ENCODE measurements at places on chromosomes 13 and 19.

DNA sequence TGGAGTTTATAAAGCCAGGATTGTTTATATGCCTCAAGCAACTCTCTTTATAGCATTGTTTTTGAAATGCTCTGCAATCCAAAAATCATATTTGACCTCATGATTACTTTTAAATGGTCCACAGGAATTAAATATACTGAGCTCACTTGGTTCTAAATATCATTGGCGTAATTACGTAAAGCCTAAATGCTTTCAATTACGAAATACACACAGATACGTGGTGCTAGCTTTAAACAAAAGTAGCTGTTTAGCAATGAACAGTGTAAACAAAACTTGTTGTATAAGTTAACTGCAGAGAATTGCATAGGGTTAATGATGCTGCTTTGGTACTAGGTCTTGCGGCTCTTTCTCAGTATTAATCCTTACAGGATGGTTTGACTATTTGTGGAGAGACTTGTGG is 346.6 kb downstream of the COG6 start:
- DNase-seq, result no peak

DNA sequence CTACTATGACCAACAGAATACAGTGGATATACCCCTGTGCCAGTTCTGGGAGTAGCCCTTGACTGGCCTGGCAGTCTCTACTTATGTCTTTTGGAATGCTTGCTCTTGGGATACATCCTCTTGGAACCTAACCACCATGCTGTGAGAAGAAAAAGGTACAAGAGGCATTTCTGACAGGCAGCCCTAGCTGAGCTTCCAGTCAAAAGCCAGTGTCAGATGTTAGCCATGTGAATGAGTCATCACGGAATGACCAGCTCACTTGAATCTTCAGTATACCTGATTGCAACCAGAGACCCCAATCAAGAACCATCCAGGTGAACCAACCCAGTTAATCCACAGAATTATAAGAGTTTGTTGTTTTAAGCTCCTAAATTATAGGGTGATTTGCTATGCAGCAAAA is 4.1 kb downstream of the CCDC169 start:
- no peak for DNase-seq

DNA sequence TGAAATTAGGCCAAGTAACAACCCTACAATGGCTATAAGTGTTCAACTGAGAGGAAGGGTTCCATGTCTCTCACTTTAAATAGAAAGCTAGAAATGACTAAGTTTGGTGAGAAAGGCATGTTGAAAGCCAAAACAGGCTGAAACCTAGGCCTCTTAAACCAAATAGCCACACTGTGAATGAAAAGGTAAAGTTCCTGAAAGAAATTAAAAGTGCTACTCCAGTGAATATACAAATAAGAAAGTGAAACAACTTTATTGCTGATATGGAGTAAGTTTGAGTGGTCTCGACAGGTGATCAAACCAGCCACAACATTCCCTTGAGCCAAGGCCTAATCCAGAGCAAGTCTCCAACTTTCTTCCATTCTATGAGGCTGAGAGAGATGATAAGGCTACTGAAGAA is 209.6 kb downstream of the KLF12 start:
- DNase-seq, result no peak

DNA sequence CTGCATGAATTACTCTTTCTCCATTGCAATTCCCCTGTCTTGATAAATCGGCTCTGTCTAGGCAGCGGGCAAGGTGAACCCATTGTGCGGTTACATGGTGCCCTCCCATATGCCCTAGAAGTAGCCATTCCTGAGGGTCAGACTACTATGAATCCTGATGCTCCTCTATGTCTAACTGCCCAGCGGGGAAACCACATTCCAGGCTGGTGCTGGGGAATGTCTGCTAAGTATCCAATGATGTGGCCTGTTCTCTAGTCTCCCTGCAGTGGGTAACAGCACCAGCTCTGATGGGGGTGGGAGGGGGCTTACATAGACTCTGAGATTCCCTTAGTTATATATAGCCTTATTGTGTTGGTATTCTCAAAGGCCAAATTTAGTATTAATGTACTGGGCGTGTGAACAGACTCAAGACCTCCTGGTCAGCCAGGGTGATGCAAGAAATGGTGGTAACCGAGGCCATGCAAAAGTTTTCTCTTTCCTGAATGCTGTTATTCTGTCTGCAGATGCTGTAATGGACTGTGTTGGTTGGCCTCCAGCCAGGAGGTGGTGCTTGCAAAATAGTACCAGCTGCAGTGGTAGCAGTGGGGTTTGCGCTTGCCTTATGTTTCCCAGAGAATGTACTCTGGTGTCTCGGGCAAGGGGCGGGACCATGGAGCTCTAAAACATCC is 564.8 kb upstream of the SLITRK1 start:
- DNase-seq, result no peak
